Stimulated activated CD8-positive, alpha-beta memory T cell treated with anti-CD3 and anti-CD28 coated beads, Interleukin-15, amount 100 ng/mL, for 24 hours (primary cell): ENCODE measurements at places on chromosomes 12 and 14.

DNA sequence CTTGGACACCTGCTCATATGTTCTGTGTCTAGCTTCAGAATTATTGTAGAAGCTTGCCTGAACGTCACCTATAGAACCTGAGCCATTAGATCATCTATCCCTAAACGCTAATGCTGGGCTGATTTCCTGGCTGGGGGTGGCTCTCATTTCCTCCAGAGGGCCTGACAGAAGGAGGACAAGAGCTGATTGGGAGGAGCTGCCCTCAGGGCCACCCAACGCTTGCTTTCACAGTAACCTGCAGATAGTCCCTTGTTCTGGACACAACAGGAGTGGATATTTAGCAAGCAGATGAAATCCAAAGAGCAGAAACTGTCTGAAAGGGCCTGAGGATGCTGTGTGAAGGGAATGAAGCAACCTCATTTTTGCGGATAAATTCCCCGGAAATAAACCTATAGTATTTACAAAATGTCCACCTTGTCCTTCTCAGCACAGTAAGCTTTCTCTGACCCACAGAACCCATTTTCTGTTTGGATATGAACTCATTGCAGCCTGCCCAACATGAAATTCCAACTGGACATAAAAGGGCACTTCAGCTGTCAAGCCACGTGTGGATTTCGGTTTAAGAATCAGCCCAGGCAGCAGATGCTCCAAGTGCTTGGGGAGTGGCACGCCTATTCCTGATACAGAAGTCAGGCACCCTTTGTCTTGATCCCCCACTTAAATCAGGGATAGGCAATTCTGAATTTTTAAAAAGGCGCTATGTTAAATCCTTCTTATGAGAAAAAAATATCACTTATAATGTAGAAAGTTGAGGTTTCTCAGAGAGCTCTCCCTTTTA, 32.8 kb upstream of the TUBA1C start:
- DNase-seq: no peak

DNA sequence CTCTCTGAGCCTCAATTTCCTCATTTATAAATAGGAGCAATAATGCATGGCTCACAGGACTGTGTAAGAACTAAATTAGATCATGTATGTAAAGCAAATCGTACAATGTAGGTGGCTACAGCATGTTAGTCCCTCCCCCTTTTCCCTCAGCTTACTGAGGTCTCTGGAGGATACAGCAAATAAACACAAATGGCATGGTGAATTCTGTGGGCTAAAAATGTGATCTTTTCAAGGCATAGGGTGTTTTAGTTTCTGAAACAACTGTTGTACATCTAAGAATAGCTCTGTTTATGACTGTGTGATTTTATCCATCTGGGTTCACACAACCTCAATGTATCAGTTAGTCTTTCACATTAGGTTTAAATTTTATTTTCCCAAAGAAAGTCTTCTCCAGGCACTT, 121.2 kb upstream of the PLEKHG7 start:
- DNase-seq: no peak

DNA sequence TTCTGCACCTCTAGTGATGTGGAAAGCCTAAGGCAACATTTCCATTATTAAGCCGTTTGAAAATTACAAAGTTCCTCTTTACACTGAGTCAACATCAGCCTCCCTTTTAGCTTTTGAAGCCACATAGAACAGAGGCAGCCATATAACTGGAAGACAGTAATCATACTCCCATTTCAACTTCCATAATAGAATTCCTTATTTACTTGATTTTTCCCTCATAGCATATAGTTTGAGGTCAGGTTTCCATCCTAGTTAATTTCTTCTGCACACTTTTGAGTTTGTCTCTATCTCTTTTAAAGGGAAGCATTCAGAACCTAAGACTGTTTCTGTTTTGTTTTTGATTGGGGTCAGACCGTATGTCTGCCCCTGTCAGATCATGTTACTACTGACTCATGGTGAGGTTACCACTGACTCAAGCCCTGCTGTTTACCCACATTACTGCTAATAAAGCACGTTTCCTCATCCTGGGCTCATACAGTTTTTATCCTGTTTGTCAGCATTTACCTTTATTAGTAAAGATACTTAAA, 161.0 kb downstream of the SLC38A4 start:
- no peak for DNase-seq

GRCh38 chr12:90995010-90995409, 9.8 kb downstream of the EPYC start:
- DNase-seq: no peak

DNA sequence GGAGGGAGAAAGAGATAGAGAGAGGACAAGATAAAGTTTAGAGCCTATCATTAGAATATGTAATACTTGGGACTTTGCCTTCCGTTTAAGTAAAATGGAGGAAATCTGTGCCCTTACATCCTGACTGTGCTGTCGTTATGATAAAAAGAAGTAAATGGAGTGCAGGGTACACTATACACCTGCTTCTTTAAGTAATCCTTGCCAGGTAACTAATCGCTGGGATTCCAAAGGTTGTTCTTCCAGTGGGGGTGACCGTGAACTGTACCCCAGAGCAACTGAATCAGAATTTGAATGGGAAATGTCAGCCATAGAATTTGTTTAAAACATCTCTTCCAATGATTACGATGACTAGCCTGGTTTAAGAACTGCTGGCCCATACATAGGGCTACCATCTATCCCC, 126.1 kb upstream of the EEA1 start:
- DNase-seq: no peak

DNA sequence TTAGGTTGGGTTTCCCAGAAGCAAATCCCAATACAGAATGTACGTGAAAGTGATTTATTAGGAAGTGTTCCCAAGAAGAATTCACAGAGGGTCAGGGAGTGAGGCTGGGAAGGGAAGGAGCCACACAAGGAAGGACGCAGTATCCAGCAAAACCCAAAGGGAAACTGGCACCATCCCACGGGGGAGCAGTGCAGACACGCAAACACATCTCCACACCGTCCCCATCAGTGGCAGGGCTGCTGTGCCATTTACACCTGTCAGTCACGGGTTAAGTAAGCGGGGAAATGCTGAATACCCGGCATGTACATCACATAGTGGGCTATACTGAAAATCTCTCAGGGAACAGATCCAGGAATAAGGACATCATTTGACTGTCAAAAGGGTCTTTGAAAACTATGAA, 93.9 kb downstream of the SLC38A1 start:
- DNase-seq: no peak

DNA sequence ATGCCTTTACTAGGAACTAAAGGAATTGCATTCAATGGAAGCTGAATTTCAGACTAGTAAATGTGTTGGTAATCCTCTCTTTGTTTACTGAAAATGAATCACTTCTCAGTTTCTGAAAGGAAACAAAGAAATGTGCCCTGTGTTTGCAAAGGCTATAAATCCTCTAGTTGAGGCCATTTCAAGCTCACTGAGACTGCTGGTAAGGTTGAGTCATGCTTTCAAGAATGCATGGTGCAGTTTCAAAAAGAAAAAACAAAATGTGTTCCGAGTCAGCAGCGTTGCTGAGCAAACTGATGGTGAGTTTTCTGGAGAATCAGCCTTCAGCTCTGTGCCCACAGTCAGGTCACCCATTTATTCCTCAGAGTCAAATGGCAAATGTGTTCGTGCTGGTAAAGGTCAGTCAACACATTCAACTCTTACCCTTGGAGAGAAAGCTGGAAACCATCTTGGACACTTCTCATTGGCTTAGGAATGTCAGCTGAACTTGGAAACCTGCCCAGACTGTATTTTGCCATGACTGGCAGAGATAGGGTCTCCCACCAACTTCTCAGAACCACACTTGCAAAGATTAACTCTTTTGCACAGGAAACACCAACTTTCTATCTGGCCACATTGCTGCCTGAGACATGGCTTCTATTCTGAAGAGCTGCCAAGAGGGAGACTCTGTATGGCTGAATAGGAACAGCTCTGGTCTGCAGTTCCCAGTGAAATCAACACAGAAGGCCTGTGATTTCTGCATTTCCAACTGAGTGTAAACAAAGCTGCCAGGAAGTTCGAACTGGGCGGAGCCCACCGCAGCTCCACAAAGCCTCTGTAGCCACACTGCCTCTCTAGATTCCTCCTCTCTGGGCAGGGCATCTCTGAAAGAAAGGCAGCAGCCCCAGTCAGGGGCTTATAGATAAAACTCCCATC, 484.4 kb downstream of the ATP23 start:
- no peak for DNase-seq

DNA sequence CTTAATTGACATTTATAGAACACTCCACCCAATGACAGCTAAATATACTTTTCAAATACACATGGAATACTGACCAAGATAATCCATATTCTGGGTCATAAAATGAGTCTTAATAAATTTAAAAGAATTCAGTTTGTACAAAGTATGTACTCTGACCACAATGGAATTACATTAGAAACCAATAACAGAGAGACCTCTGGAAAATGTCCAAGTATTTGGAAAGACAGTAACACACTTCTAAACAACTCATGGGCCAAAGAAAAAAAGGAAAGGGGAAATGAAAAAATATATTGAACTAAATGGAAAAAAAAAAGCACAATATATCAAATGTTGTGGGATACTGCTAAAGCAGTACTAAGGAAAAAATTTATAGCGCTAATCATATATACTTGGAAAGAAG, 52.0 kb downstream of the CRACR2A start:
- no peak for DNase-seq

DNA sequence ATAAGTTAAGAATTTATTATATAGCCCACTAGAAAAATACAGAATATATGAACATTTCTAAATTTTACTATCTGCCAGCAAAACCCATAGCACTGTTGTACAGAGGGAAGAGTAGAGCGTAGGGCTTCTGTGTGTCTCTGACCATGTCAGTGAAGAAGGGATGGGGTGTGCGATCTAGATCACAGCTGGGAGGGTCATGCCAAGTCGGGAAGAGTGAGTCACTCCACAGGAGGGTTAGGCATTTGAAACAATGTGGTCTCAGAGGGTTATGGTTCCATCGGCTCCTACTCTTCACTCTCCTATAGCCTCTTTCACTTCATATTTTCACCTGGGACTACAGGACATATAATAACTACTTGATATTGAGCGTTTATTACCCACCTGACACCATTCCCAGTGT, 185.1 kb upstream of the DDHD1 start:
- DNase-seq: no peak

DNA sequence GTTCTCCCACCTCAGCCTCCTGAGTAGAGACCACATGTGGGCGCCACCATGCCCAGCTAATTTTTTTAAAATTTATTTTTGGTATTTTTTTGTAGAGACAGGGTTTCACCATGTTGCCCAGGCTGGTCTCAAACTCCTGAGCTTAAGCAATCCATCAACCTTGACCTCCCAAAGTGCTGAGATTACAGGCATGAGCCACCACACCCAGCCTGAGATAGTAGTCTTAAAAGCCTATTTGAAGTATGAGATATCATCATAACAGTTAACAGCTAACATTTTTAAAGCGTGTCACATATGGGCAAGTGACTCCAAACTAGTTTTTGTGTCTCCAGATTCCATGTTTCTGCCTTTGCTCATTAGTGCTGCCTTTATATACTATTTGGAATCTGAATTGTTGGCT, 74.6 kb upstream of the WSCD2 start:
- no peak for DNase-seq

DNA sequence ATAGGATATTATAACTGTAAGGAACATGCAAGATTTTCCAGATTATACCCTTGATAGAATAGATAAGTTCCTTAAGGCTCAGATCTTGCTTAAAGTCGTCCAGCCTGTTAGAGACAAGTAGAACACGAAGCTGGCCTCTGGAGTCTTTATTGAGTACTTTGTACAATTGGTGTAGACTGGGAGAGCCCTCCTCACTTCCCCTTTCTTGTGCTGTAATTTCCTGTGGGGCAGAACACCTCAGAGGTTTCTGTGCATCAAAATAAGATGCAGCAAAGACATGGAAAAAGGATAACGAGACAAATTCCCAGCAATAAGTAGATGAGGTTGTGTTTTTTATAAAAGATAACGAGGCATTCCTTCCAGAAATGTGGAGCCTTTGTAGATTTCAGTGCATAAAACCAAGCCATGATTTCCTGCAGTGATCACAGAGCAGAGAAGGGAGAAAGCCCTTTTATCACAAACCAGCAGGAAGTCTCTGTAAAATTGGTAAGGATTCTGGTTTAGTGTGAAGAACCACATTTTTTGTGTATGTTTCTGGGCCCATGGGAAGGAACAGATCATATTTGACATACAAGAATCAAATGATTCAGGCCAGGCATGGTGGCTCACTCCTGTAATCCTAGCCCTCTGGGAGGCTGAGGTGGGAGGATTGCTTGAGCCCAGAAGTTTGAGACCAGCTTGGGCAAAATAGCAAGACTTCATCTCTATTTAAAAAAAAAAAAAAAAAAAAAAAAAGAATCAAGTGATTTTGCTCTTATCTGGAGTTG, 18.0 kb downstream of the GPRC5A start:
- DNase-seq: no peak

DNA sequence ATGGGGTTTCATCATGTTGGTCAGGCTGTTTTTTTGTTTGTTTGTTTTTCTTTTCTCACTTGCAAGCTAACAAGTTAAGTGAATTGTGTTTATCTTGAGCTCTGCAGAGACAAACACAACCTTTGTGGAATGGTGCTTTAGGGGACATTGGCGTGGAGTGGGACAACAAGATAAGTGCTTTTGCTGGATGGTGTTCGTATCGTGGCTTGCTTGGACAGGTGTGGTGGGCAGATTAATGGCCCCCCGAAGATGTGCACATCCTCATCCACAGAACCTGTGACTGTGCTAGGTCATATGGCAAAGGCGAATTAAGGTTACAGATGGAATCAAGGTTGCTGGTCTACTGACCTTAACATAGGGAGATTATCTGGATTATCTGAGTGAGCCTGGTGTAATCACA, 7.0 kb downstream of the MLXIP start:
- DNase-seq: no peak

DNA sequence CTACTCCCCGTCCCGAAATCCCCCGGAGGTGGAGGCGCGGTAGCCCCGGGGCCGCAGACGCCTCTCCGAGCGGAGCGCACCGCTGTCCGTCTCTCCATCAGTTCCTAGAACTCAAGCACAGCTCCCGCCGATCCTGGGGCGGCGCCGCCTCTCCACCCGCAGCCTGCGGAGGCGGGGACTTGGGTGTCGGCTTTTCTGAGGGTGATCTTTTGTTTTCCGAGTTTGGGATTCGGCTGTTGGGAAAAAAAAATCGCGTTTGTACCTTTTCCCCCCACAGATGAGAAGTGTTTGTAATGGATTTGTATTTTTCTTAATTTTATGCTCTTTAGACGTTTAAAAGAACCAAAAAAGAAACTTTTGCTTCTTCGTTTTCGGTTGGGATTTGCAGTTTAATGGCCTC, 26.6 kb downstream of the LRCOL1 start:
- no peak for DNase-seq

GRCh38 chr14:24340606-24341005, 815 bp upstream of the RIPK3 start:
- DNase-seq: no peak

DNA sequence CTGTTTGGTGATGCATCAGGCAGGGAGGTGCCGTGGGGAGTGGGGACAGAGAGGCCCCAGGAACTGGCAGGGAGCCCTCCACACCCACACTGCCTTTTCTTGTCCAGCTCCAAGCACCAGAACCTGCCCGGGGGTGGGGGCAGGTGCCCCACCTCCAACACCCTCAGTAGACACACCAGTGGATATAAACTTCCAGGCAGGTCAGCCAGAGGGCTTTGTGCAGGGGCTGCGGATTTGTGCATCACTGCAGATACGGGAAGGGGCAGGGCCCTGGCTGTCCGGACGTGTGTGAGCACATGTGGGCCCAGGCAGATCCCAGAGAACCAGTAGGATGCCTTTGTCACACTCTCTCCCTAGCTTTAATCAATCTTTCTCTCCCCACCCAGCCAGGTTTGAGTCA, 1.3 kb upstream of the TGM1 start:
- DNase-seq: no peak
